Urinary bladder (tissue), 4 donors: ENCODE measurements at places on chromosomes 11 and 22. TPM values are rescaled to one million over a fixed set of nuclear protein-coding genes. Genes with fewer than 3 reads are reported as not detected.

GRCh38 chr22:26918226-26918625, 260.8 kb downstream of the MIAT start:
- no peak for DNase-seq

DNA sequence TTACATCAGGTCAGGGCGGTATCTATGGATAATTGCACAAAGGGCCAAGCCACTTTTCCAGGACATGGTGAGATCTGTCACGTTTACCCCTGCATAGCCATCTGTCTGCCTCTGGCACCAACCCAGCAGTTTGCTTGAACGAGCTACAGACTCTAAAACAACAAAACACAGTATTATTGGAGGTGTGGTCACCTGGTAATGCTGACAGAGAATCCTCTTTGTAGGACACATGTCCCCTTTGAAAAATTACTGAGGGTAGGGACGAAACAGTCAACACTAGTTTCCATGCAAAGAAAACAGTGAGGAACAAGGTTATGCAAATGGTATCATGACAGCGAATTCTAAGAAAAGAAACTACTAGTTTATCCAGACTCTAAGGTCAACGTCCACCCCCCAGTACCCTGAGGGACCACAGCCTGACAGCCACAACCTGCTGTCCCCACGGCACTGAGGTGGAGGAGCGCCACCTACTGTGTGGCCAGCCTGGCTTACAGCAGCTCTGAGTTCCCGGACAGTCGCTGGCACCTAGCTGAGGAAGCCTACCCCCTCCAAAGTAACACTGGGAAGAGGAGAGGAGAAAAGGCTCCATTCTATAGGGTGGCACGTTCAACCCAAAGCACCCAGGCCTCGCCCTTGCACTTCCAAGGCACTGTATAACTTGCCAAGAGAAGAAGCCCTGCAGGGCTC, 117.4 kb upstream of the BID start:
- no peak for DNase-seq

GRCh38 chr22:49240472-49240871, 587.2 kb downstream of the BRD1 start:
- no peak for DNase-seq

GRCh38 chr11:65650547-65651338, 12.0 kb downstream of the RELA start:
- DNase-seq = no peak

DNA sequence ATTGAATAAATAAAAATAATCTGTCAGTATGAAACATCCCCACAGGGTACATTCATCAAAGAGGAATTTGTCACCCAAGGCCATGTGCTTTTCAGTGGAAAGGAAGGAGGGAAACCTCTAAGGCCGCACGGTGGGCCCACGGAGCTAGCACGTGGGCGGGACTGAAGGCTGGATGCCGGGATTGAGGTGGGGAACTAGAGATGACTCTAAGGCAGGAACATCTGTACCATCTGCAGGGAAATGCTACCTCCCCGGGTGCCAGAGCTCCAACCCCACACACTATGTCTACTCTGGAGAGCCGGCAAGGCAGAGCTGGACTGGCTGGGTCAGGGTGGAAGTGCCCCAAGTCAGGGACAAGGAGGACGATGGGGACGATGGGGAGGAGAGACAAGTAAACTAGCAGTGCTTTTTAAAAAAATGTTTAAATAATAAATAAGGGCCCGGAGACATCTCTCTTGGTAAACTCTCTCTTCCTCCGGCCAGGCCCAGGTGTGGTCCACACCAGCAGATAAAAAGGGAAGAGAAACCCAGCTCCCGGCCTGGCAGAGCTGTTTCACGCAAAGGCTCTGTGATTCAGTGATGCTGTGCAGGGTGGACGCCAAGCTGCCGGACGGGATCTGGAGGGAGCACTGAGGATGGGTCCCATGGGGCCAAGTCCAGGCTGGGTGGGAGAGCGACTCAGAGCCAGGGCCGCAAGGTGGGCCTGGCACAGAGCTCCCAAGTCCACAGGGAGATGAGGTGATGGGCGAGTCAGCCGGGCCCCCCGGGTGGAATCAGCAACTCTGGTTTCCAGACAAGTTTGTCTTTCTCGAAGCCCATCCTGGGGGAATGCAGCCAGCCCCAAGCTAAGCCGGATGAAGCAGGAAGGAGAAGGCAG, 5.8 kb downstream of the LIF start:
- DNase-seq = no peak

- no peak for DNase-seq
These were observed at the start of gene SRSF8 for GRCh38 chr11:95066716-95067038. TSS of gene SRSF8 (plus strand) at chr11:95066919. CDS start at chr11:95067227, 308 bp downstream.

GRCh38 chr11:900545-900944, 10.1 kb downstream of the CHID1 start:
- no peak for DNase-seq

- no peak for DNase-seq
These were observed 157.1 kb downstream of the DYNC2H1 start for GRCh38 chr11:103266167-103266831.

DNA sequence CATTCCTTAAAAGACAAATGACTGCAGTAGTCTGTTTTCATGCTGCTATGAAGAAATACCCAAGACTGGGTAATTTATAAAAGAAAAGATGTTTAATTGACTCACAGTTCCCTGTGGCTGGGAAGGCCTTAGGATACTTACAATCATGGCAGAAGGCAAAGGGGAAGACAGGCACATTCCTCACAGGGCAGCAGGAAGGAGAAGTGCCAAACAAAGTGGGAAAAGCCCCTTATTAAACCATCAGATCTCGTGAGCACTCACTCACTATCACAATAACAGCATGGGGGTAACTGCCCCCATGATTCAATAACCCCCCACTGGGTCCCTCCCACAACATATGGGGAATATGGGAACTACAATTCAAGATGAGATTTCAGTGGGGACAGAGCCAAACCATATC, 16.4 kb upstream of the OR2AT4 start:
- DNase-seq = no peak

DNA sequence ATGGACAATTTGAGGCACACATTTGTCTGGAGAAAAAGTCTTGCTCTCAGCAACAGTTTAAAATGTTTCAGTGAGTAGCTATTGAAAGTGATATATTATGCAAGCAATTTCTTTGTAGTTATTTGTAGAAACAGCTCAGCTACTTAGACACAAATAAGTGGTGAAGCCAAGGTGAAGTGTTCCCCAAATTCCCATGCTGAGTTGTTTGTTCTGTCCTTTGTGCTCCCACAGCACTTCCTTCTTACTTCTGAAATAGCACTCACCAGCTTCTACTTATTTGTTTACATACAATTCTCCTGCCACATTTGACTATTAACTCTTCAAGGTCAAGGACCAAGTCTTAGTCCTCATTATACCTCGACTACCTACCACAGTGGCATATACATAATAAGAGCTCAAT, 638.6 kb upstream of the LRRC4C start:
- DNase-seq = no peak

- DNase-seq = no peak
These were observed 50.7 kb upstream of the ANO1 start for GRCh38 chr11:70027451-70027850.

- DNase-seq = no peak
These were observed 245.5 kb downstream of the SOX6 start for GRCh38 chr11:16110886-16111285.

- DNase-seq = no peak
These were observed 111.7 kb downstream of the MYO18B start for GRCh38 chr22:25853501-25854284.

- no peak for DNase-seq
These were observed 7.3 kb downstream of the SERGEF start for GRCh38 chr11:18005376-18006129.

- no peak for DNase-seq
These were observed 33.2 kb downstream of the OR4A15 start for GRCh38 chr11:55401011-55401410.

GRCh38 chr11:35714882-35715627, 52.5 kb downstream of the TRIM44 start:
- no peak for DNase-seq

DNA sequence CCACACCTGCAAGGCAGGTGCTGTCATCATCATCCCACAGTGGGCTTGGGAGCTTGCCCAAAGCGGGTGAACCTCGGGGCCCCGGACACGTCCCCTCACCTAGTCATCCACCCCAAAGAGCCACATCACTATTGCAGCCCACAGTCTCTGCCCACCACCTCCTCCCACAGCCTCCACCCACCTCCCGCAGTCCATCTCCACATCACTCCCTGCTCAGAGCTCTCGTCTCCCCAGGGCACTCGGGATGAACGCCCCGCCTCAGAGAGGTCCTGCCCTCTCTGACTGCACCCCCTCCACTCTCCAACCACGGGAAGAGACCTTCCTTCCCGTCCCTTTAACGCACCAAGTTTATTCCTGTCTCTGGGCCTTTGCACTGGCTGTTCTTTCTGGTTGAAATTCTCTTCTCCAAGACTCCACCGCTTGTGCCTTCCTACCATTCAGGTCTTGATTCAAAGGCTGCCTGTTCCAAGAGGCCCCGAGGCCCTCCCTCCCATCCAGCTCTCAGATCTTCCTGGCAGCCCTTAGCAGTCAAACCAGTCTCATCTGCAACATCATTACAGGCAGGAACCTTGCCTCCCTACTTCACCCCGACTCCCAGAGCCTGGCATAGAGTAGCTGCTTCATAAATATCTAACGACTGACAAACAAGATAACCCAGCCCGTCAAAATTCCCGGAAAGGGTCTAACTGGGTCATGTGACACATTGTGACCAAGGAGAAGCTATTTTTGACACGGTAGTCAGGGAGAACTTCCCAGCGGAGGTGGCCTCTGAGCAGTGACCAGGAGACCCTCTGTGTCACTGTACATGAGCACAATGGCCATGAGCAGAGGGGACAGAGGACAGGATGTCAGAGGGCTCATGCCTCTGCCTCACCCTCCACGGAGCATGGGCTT, 11.1 kb downstream of the KCNJ4 start:
- DNase-seq = no peak

- no peak for DNase-seq
These were observed 5.8 kb downstream of the TCN2 start for GRCh38 chr22:30612789-30613188.

- no peak for DNase-seq
These were observed 80.4 kb upstream of the KCNQ1OT1 start for GRCh38 chr11:2779981-2780849.

DNA sequence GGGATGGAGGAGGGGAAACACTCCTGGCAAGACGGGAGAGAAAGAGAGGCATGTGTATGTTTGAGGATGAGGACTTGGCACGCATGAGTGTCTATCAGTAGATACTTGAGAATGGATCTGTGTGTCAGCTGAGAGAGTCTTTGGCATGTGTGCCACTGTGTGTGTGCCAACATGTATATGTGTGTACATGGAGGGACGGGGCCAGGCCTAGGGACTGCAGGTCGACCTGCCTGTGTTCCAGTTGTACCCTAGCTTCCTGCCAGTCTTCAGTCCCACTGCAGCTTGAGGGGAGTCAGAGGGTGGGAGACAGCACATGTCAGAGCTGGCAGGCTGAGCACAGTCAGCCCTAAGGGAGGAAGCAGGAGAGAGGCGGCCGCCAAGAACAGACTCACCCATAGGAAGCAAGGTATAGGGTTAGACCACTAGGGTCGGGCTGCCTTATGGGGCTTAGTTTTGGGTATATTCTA, 5.6 kb downstream of the CLCF1 start:
- no peak for DNase-seq

RBMXL2 gene
- total RNA-seq = not detected

CCDC82 gene
- 62.0 TPM for total RNA-seq

SPI1 gene
- 5.2 TPM for total RNA-seq

CTTN gene
- 149 TPM for total RNA-seq

SLC22A12 gene
- total RNA-seq = not detected

F2 gene
- not detected for total RNA-seq
